ENCODE measurements at places on chromosomes 7 and 10.

DNA sequence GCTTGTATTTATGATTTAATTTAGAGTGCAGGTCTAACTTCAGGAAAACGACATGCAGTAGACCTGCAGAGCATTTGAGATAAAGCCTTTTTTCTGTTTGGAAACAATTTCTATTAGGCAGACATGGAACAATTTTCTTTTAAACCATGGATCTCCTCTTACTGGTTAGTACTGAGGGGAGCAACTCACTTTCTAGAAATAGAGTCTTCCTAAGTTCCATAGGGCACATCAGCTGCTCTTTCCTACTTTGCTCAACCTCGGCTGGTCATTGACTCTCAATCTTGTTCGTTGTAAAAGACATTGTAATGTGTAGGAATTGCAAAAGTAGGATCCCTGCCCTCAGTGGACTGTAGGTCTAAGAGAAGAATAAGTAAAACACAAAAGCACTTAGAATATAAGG lies 58.0 kb downstream of the PLXDC2 start:
- DNase-seq: no peak

- DNase-seq: no peak
These were observed 26.3 kb upstream of the AKR1B1 start for GRCh38 chr7:134485203-134485602.

DNA sequence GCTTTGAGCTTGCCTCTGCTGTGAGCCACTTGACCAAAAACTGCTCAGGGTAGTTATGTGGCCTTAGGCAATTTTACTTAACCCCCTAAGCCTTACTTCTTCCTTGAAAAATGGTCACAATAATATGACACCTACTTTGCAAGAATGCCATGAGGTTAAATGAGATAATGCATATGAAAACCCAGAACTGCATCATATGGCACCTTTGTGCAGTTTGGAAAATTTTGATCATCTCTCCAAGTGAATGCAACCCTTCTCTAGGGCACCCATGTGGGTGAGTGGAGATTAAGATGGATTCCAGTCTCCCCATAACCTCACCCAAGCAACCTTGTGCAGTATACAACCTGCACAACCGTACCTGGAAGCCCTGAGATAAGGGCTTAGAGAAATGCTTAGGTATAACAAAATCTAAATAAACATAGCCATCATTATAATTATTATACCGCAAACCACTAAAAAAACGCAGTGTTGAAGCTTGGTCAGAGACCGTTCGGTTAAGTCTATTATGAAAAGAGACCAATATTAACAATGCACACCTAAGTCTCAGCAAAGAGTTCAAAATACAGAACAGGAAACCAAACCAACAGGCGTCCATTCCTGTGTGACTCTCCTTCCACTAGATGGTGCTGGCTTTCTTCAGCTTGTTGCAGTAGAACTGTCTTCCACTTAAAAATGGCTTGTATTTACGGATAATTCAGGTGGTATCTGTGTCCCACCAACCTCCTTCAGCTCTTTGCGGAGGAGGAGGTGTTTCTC lies 21.0 kb upstream of the ASB15 start:
- DNase-seq: no peak

GRCh38 chr10:129694691-129695243 lies 227.7 kb downstream of the MGMT start:
- no peak for DNase-seq

DNA sequence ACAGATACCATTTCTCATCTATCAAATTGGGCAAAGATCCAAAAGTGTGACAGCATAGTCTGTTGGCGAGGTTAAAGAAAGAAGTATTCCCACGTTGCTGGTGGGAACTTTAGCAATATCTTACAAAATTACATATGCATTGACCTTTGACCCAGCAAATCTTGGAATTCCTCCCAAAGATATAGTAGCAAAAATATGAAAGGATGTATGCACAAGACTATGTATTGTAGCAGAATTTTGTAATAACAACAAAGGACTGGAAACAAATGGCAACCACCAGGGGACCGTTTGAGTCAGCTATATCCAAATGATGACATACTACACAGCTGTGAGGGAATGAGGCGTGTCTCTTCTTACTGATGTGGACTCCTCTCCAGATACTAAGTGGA lies 50.2 kb downstream of the KCNH2 start:
- no peak for DNase-seq

GRCh38 chr10:43383204-43383971 lies 12.0 kb downstream of the FXYD4 start:
- DNase-seq: no peak

DNA sequence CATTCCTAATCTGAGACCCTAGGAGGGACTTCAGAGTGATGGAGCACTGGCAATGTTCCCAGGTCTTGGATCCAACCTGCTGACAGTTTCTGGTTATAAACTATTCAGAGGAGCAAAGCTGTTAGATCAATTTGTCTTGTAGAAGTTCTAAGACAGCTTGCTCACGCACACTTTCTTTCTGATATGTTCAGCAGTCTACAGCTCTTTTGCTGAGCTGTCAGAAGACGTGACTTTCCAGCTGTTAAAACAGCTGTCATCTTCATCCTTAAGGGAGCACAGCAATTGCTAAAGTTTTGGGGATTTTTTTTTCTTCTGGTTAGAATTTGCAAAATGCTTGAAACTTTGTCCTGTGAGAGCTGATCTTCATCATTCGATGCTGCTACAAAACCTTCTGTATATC lies 823.1 kb downstream of the SORCS1 start:
- DNase-seq: no peak

GRCh38 chr7:135193615-135194081 lies 17.7 kb downstream of the WDR91 start:
- DNase-seq: no peak

DNA sequence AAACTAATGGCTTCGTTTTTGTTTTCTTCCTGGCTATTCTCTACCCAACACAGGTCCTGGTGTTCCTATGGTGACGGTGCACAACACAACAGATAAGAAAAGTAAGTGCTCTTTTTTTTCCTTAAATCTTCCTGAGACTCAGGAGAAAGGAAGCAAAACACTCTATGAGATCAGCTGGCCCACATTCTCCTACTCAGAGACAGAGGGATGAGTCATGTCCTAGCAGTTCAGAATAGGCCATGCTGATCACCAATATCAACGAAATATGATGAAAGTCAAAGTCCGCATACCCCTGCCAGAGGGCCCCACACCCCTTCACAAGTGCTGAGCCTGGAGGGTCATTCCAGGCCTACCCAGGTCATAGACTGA lies 149.2 kb downstream of the PAXIP1 start:
- no peak for DNase-seq

GRCh38 chr7:83936056-83936708 lies 258.4 kb downstream of the SEMA3A start:
- DNase-seq: peak; percentile 53

- no peak for DNase-seq
These were observed 255.6 kb upstream of the ZNF32 start for GRCh38 chr10:43904301-43904700.

- DNase-seq: no peak
These were observed 149.2 kb downstream of the CRPPA start for GRCh38 chr7:16271990-16272665.

All from NCI-H446 treated with DMSO at 0.1 percent for 48 hours (cell line).